Left ventricle myocardium inferior (tissue), 1 donor: ENCODE measurements at places on chromosomes 6 and 20. TPM values are rescaled to one million over a fixed set of nuclear protein-coding genes. Genes with fewer than 3 reads are reported as not detected.

- no peak overlapping the region for H3K4me3 ChIP-seq
- no peaks in the 10 kb centered on the region for H3K27me3 ChIP-seq
- H3K27ac ChIP-seq = no peak overlapping the region
Measured at GRCh38 chr6:119978274-119978889, 628.8 kb upstream of the MAN1A1 start.

DNA sequence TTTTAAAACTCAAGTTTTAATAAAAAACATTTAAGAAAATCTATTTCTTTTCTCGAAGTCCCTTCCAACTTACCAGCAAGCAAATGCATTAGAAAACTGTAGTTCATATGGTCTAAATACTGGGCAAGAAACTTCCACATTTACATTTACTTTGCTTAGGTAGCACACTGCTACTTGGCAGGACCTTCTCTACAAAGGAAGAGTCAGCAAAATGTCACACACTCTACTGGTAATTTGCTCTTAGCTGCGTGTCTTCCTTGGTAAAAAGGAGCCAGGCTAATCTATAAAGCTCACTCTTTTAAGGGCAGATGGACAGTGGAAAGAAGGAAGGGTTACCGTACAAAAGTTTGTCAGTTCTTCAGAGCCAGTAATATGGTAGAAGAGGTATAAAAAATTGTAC lies 45.7 kb downstream of the MAP3K7 start:
- H3K4me1 ChIP-seq = peaks cover 33% of the 10 kb centered on the region
- DNase-seq = no peak
- H3K36me3 ChIP-seq = peaks cover 52% of the 10 kb centered on the region
- no peak overlapping the region for H3K27ac ChIP-seq
- no peak overlapping the region for H3K4me3 ChIP-seq
- no peaks in the 10 kb centered on the region for H3K27me3 ChIP-seq

GRCh38 chr20:53493311-53493857 lies 100.3 kb downstream of the ZNF217 start:
- DNase-seq = no peak
- H3K36me3 ChIP-seq = no peaks in the 10 kb centered on the region
- no peak overlapping the region for H3K27ac ChIP-seq
- H3K27me3 ChIP-seq = no peaks in the 10 kb centered on the region
- H3K4me1 ChIP-seq = peaks cover 3% of the 10 kb centered on the region

The ZNF343 gene
- 6.3 TPM for total RNA-seq

The PANK2 gene
- 16.4 TPM for total RNA-seq

- no peaks in the 10 kb centered on the region for H3K27me3 ChIP-seq
- peak; percentile 47 for DNase-seq
- no peak overlapping the region for H3K27ac ChIP-seq
- peaks cover 73% of the 10 kb centered on the region for H3K4me1 ChIP-seq
- peak overlapping the region; percentile 27 for H3K4me3 ChIP-seq
Measured at GRCh38 chr6:33430991-33431879, 11.4 kb downstream of the SYNGAP1 start.

The SIRPB2 gene
- total RNA-seq = 3.2 TPM

GRCh38 chr6:147257760-147258159 lies 53.5 kb downstream of the STXBP5 start:
- H3K36me3 ChIP-seq = no peaks in the 10 kb centered on the region
- H3K4me1 ChIP-seq = no peaks in the 10 kb centered on the region
- H3K27me3 ChIP-seq = no peaks in the 10 kb centered on the region
- no peak overlapping the region for H3K27ac ChIP-seq
- DNase-seq = no peak

The GPR63 gene
- 1.0 TPM for total RNA-seq

- no peaks in the 10 kb centered on the region for H3K36me3 ChIP-seq
- H3K27me3 ChIP-seq = no peaks in the 10 kb centered on the region
- H3K27ac ChIP-seq = no peak overlapping the region
Measured at GRCh38 chr20:37355252-37356180, 9.6 kb downstream of the SRC start.

DNA sequence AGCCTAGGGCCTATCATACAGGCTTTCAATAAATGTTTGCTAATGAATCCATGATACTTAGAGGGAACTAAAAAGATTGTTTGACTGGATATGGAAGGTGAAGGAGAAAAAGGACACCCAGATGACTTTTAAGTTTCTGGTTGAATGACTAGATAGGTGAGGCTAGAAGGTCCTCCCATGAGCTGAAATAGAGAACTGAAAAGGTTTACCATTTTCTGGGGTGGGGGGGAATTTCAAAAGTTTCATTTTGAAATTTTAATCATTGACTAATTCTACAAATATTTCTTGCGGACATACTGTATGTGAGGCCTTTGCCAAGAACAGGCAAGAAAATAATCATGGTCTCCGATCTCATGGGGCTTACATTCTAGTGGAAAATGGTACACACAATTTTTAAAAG lies 17.9 kb upstream of the ZBTB2 start:
- DNase-seq = no peak
- H3K4me3 ChIP-seq = no peak overlapping the region

DNA sequence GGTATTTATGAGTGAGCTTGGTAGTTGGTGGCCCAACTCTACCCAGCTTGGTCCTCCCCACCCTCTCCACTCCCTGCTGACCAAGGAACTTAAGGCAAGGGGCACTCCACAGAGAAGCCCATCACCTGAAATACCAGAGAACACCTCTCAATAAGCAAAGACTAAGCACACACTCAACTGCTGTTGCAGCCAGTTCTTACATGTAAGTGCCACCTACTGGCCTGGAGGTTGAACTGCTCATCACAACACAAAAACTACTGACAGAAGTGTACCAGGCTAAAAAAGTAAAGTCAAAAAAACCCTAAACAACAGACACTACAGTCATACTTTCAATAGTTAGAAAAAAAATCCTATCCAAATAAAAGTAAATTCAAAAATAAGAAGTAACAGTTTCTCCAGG lies 146.2 kb downstream of the FAM83B start:
- no peaks in the 10 kb centered on the region for H3K4me1 ChIP-seq
- no peaks in the 10 kb centered on the region for H3K27me3 ChIP-seq
- H3K27ac ChIP-seq = no peak overlapping the region
- no peak for DNase-seq
- H3K36me3 ChIP-seq = no peaks in the 10 kb centered on the region
- H3K4me3 ChIP-seq = no peak overlapping the region

DNA sequence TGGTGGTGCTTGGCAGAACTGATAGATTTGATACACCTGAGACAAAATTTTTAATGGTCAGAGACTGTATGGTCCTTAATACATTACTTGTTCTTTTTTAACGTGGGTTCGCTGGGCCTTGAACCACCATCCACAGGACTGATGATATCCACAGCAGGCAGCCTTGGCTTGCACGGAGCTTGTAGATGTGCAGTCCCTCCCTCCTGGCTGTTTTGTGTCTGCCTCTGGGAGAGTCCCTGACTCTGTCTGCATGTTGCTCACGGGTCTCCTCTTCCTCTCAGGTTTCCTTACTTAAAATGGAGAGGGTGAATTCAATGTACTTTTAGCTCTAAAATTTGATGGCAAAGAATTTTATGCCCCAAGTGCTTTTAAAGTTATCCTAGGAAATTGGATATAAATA lies 17.5 kb downstream of the KIF25 start:
- H3K4me1 ChIP-seq = peaks cover 24% of the 10 kb centered on the region
- H3K27me3 ChIP-seq = no peaks in the 10 kb centered on the region
- H3K4me3 ChIP-seq = no peak overlapping the region
- no peaks in the 10 kb centered on the region for H3K36me3 ChIP-seq
- no peak overlapping the region for H3K27ac ChIP-seq

- H3K36me3 ChIP-seq = no peaks in the 10 kb centered on the region
- H3K4me3 ChIP-seq = no peak overlapping the region
- no peak for DNase-seq
- no peaks in the 10 kb centered on the region for H3K4me1 ChIP-seq
- H3K27ac ChIP-seq = no peak overlapping the region
Measured at GRCh38 chr20:64095927-64096326, 11.4 kb downstream of the NPBWR2 start.

GRCh38 chr6:170248111-170248805 lies 42.6 kb downstream of the DLL1 start:
- DNase-seq = no peak
- H3K27me3 ChIP-seq = peaks cover 41% of the 10 kb centered on the region
- H3K27ac ChIP-seq = no peak overlapping the region
- peak overlapping the region; percentile 39 for H3K4me3 ChIP-seq

- H3K4me3 ChIP-seq = no peak overlapping the region
- no peak overlapping the region for H3K27ac ChIP-seq
- DNase-seq = no peak
- peaks cover 85% of the 10 kb centered on the region for H3K27me3 ChIP-seq
Measured at GRCh38 chr6:27782748-27783147, 129.4 kb downstream of the OR2B2 start.

GRCh38 chr6:50990750-50991446 lies 172.2 kb downstream of the TFAP2B start:
- no peak for DNase-seq
- H3K27me3 ChIP-seq = no peaks in the 10 kb centered on the region
- no peaks in the 10 kb centered on the region for H3K36me3 ChIP-seq
- no peaks in the 10 kb centered on the region for H3K4me1 ChIP-seq
- H3K27ac ChIP-seq = no peak overlapping the region
- H3K4me3 ChIP-seq = no peak overlapping the region

DNA sequence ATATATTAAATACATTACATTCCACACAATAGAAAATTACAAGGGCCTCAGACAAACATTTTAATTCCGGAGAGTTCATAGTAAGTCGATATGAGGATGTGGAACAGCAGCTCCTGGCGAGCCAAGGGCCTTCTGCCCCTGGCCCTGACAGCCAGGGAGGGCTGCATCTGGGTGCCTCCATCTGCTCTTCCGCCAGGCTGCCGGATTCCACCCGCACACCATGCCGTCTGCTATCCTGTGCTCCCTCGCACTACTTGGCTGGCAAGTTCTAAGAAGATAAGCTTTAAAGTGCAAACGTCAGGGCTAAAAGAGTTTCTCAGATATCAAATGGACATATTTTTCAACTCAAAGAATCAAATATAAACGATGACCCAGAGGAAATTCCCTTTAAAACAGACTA lies 656.3 kb upstream of the NOX3 start:
- no peak overlapping the region for H3K4me3 ChIP-seq
- no peak for DNase-seq
- H3K27ac ChIP-seq = no peak overlapping the region

DNA sequence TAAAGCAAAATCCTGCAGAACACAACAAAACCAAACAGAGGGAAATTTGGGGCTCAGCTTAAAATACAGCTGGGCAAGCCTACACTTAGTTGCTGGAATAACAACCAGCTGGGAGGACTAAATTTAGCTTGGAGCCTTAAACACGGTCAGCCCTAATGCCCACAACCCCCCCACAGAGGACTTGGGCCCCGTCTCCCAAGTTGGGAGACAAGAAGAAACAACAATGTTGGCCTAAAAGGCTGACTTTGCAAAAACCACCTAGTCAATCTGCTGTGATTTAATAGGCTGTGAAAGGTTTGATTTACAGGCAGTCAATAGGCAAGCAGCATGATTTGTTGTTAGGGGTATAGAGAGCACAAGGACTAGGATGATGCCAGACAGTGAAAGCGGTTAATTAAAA lies 40.3 kb upstream of the ARMC2 start:
- peaks cover 20% of the 10 kb centered on the region for H3K4me1 ChIP-seq
- no peak overlapping the region for H3K4me3 ChIP-seq
- no peak overlapping the region for H3K27ac ChIP-seq

- no peak for DNase-seq
- H3K4me3 ChIP-seq = no peak overlapping the region
- no peak overlapping the region for H3K27ac ChIP-seq
- no peaks in the 10 kb centered on the region for H3K36me3 ChIP-seq
- no peaks in the 10 kb centered on the region for H3K4me1 ChIP-seq
Measured at GRCh38 chr6:111995404-111995803, 58.5 kb upstream of the CCN6 start.

- H3K27me3 ChIP-seq = no peaks in the 10 kb centered on the region
- H3K4me3 ChIP-seq = no peak overlapping the region
- H3K36me3 ChIP-seq = no peaks in the 10 kb centered on the region
- DNase-seq = no peak
Measured at GRCh38 chr6:54284161-54284860, 23.9 kb upstream of the TINAG start.

- H3K27ac ChIP-seq = no peak overlapping the region
- no peak for DNase-seq
- no peaks in the 10 kb centered on the region for H3K27me3 ChIP-seq
Measured at GRCh38 chr20:10531848-10532247, 96.7 kb downstream of the SLX4IP start.

The FNDC1 gene
- total RNA-seq = 1.8 TPM

- no peak overlapping the region for H3K4me3 ChIP-seq
- H3K4me1 ChIP-seq = no peaks in the 10 kb centered on the region
- no peak overlapping the region for H3K27ac ChIP-seq
- no peak for DNase-seq
Measured at GRCh38 chr20:43565758-43566104, 6.9 kb downstream of the SGK2 start.

DNA sequence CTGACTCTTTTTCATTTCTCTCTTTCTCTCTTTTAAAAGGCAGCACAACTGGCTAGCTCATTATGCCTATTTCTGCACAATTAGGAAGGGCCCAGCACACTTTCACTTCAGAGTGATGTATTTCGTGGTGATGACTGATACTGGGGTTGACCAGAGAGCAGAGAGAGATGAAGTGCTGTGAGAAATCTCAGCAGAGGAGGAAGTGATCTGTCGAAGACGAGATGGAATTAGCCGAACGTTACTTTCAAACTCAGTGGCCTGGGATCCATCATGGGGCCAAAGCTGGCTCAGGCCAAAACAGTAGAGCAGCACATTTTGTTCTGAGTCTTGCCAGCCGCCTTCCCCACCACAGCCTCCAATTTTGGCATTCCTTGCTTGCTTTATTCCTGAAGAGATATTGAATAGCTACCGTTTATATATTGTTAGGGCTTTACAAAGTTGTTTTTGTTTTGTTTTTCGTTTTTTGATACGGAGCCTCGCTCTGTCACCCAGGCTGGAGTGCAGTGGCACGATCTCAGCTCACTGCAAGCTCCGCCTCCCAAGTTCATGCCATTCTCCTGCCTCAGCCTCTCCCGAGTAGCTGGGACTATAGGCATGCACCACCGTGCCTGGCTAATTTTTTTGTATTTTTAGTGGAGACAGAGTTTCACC lies 213.2 kb upstream of the ECI2 start:
- no peak overlapping the region for H3K4me3 ChIP-seq
- no peaks in the 10 kb centered on the region for H3K27me3 ChIP-seq
- DNase-seq = no peak

DNA sequence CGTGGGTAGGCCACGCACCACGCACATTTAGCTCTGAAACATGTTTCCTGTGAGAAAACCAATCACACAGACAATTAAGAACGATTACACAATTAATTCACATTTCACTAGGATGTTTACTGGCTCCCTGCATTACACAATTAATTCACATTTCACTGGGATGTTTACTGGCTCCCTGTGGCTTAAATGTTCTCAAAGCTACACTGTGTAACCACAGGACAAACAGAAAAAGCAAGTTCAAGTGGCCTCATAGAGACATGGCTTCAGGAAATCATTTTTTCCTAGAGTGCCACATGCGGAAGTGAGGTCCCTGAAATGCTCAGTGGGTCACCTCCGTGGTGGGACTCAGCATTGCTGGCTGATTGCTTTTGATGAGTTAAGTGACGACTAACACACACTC lies 61.7 kb upstream of the XRN2 start:
- DNase-seq = no peak
- H3K27me3 ChIP-seq = no peaks in the 10 kb centered on the region
- peaks cover 43% of the 10 kb centered on the region for H3K36me3 ChIP-seq
- no peak overlapping the region for H3K4me3 ChIP-seq
- H3K4me1 ChIP-seq = peaks cover 6% of the 10 kb centered on the region
- H3K27ac ChIP-seq = no peak overlapping the region
